GM19239 (cell line): ENCODE measurements at places on chromosomes 7 and 10.

DNA sequence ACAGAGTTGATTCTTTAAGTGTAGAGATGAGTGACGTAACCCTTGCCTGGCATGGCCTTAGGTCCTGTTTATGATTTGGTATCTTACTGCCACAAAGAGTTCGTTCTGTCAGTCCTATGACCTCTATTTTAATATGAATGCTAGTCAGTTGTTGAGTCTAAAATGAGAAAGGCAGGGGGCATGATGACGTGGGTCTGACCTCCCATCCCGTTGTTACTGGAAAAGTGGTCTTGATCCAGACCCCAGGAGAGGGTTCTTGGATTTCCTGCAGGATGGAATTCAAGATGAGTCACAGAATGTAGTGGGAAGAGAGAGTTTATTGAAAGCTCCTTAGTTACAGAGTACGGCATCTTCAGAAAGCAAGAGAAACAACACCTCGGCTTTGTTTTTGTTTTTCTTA lies 317.0 kb upstream of the COBL start:
- DNase-seq: no peak

DNA sequence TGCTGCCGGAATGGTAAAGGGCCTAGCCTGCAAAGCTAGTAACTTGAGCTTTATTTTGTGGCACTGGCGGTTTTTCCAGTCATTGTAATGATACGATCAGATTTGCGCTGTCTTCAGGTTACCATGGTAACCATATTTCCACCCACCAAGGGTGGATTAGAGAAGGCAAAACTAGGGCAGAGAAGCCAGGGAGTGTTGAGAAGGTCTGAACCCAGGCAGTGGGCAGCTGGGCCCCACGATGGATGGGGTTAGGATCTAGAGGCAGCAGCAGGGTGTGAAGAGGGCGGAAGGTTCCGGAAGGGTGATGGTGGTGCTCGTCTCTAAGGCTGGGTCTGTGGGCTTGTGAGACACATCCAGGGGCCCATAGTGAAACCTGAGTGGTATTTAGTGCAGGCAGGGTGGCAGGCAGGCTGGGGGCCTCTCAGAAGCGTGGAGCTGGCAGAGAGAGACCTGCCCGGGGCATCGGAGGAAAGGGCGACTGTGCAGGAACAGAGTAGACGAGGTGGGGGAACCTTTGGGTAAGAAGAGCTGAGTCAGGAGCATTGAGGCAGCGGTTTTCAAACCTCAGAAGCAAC lies 87.9 kb upstream of the GTF2I start:
- DNase-seq: no peak

DNA sequence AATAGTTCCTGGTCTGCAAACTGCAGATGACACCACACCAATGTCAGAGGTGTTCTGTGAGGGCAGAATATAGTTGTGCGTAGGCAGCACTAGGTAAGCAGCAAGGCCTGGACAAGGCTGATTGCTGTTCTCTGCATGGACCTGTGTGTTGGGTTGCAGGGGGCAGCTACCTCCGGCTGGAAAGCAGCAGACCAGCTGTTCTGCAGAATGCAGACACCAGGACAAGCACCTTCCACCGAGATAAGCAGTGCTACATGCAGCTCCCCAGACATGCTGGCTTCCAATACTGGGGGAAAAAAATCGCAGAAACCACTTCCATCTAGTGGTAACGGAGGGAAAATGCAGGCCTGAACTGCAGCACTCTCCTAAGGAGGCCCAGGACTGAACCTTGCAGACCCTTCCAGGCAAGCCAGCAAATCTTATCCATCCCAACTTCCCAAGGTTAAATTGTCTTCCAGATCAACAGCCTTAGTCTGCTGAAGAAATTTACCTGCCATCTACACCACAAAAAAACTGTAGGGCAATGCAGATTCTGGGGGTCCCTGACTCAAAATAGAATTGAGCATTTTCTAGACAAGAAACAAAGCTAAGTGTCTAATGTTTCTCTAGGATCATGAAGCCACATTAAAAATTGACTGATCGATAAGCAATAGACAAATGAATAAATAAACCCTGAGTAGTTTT lies 50.5 kb upstream of the COBL start:
- peak; percentile 20 for DNase-seq

DNA sequence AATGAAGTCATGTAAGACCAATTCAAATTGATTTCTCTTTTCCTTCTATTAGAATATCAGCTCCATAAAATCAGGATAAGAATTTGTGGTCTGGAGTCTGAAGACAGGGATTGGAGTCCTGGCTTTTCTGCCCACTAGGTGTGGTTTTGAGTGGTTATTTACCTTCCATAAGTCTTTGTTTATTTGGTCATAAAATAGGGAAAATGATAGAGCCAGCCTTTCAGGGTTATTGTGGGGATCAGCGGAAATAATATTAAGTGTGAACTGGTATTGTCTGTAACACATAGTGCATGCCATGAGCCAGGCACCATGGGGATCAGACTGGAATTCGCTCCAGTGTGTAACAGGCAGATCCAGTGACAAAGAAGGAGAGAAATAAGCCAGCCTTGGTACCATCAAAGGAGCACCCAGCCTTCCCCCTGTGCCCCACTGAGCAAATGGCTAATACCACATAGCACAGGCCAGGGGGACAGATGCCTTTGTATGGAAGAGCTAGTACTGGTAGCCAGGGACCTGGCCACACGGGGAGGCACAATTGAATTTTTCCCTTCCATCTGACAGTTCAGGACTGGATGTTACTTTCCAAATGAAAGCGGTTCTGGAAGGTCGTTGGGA lies 509.7 kb upstream of the PODXL start:
- no peak for DNase-seq

DNA sequence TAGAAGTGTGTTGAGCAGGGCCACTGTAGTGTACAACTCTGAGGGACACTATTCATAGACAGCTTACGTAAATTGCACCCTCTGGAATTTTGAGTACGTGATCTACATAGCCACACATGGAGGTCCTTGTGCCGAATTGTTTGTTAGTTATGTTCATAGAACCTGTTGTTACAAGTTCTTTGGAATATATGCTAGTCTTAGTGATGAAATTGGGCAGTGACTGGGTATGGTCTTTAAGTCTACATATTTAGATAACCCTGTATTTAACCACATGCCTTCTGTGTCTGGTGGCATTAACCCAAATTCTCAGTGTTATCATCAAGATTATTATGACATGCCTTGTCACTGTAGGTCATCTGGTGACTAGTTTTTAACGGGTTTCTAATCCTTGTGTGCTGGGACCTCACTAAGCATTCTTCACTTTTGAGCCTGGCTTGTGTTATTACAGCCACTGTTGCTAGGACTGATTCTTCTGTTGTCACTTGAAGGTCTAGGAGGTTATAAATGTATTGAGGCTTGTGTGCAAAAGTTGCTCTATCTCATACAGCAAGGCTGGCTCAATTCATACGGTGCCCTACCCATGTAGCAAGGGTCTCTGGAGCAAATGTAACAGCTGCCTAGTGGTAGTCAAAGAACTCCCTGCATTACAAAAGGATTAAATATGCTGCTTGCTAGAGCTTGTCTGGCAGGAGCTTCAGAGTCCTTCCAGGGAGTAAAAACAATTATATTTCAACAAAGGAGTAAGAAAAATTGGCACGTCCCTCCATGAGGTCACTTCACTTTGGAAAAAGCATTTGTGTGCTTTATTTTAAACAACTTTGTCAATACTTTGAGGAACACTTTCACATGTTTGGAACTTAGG lies 65.4 kb downstream of the CDK14 start:
- DNase-seq: no peak

GRCh38 chr10:31318854-31319601 lies at the start of gene ZEB1:
TSS of gene ZEB1 (plus strand) at chr10:31319216. CDS start at chr10:31319235, 19 bp downstream.
- DNase-seq: peak; percentile 55

DNA sequence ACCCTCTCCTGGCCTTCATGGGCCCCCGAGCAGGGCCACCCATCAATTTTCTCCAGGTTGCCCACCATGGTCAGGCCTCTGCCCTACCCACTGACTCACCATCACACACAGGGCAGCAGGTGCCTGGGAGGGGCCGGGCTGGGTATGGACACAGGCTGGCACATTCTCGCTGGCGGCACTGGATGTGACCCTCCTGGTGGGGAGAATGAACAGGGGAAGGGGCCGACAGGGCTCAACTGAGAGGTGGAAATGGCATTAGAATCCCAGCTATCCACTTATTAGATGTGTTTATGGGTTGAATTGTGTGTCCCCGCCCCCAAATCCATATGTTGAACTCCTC lies 16.4 kb downstream of the KCP start:
- no peak for DNase-seq

GRCh38 chr10:99582255-99582770 lies 37.9 kb downstream of the SLC25A28 start:
- DNase-seq: no peak

GRCh38 chr10:34549001-34549400 lies 266.1 kb downstream of the PARD3 start:
- no peak for DNase-seq

GRCh38 chr10:7000061-7000460 lies 410.8 kb downstream of the SFMBT2 start:
- no peak for DNase-seq

GRCh38 chr7:82129091-82129490 lies 314.5 kb downstream of the CACNA2D1 start:
- no peak for DNase-seq

DNA sequence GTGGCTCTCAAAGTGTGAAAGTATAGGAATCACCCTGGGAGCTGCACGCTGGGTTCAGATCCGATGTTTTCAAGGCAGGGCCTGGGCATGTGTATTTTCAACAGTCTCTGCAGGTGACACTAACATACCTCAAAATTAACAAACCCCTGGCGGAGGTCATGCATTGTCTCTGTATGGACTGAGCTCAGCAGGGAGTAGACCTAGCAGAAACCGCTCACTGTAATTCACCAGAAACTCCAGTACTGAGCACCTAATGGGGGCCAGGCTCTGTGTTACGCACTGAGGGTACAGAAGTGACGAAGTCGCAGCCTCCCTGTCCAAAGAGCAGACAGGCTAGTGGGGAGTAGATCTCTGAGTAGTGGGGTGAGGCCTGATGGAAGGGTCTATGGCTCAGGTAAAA lies 5.6 kb downstream of the STRA8 start:
- no peak for DNase-seq
